ENCODE measurements at places on chromosomes 7 and 10.

GRCh38 chr7:87878208-87878735 is 2.0 kb downstream of the DBF4 start:
- DNase-seq = no peak

GRCh38 chr10:107692072-107692471 is 527.6 kb upstream of the SORCS1 start:
- no peak for DNase-seq

DNA sequence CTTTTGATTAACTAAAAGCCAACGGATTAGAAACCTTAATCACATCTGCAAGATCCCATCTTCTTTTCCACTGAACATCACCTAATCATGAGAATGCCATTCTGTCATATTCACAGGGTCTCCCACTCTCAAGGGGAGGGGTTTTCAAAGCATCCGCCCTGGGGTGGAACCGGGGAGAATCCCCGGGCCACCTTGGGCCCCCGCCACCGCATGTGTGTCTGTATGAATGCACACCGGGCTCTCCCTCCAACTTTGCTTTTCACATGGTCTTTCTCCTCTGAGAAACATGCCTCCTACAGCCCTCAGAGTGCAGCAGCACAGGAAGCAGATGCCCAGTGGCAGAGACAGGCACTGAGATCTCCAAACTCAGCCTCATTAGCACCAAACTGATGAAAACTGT is 233.2 kb upstream of the PPP2R2D start:
- DNase-seq = no peak

DNA sequence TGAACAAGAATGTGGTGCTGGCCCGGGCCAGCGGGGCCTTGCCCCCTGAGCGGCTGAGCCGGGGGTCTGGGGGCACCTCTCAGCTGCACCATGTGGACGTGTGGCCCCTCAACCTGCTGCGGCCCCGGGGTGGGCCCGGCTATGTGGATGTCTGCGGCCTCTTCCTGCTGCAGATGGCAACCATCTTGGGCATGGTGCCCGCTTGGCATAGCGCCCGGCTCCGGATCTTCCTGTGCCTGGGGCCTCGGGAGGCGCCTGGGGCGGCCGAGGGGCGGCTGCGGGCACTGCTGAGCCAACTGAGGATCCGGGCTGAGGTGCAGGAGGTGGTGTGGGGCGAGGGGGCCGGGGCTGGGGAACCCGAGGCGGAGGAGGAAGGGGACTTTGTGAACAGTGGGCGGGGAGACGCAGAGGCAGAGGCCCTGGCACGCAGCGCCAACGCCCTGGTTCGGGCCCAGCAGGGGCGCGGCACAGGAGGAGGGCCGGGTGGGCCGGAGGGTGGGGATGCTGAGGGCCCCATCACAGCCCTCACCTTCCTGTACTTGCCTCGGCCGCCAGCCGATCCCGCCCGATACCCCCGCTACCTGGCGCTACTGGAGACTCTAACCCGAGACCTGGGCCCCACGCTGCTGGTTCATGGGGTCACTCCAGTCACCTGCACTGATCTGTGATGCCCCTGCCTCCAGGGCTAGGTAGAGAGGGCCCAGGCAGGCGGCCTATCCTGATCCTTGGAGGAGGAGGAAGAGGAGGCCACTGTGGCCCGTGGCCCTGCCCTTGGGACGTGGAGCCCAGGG is 1.1 kb upstream of the TRIP6 start:
- DNase-seq = peak; percentile 69

DNA sequence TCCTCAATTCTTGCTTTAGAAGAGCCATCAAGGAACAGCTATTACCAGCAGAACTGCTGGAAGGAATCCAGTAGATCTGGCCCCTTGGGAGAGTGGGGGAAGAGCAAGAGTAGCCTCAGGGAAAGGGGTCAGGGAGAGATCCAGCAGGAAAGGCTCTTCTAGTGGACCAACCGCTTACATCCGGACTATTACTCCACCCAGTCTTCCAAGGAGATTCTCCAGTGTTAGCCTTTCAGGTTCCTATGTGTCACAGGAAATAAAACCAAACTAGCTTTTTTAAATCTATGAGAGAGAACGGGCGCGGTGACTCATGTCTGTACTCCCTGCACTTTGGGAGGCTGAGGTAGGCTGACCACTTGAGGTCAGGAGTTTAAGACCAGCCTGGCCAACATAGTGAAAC is 34.3 kb downstream of the TET1 start:
- DNase-seq = no peak

DNA sequence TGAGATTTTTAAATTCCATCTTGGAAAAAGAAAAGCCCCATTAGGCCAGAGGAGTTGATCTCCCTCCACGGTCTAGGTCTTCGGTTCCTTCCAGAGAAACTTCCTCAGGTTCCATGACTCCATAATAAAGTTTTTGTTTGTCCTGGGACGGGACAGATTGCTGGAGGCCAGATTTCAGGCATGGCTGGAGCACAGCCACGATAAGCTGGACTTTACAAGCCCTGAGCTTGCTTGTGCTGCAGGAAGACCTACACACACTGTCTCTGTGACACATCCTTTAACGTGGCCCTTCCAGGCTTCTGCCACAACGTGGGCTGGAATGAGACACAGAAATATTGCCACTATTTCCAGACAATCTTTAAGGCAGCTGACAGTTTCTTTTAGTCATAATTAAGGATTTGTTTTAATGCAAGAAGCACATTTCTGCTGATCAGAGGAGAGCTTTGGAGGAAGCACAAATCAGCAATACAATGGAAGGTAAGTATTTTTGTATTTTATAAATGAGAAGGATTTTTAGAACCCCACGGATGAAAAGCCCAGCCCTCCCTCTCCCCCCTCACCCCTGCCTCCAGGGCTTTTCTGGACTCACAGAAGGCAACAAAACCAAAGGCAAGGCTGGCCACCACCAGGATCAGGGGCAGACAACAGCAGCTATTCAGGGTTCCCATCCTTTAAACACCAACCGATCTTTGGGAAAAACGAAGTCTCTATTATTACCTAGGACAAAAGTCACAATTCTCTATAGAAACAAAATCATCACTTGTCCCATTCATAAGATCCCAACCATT is 6.5 kb downstream of the CTBP2 start:
- DNase-seq = no peak
